Stimulated activated CD8-positive, alpha-beta memory T cell treated with anti-CD3 and anti-CD28 coated beads, Interleukin-15, amount 100 ng/mL, for 24 hours (primary cell): ENCODE measurements at places on chromosomes 6 and 20.

DNA sequence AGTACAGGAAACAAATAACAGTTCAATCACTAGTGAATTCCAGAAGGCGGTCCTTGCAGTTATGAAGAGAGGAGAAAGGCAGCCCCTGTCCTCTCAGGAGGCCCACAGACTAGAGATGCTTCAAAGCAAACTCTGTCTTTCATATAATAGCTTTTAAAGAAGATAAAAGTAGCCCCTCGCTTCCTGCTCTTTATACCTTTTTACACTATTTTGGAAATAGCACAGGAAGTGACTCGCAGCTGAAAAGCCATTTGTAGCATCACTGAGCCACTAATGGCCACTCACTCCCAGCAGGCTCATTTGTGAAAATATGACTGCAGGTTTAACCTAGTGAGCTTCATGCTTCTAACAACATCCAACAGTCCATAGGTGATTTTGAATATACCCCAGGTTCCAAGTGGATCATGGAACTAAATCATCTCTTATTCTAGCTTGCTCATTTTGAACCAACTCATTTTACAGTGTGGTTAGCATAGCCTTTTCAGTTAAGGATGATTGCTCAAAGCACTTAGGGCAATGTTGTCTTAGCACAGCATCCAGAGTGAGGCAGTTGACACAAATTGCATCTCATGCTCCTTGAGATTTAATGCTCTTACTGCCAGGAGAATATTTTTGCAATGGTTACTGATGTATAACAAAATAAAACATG is 136.0 kb upstream of the NRSN1 start:
- DNase-seq = no peak

DNA sequence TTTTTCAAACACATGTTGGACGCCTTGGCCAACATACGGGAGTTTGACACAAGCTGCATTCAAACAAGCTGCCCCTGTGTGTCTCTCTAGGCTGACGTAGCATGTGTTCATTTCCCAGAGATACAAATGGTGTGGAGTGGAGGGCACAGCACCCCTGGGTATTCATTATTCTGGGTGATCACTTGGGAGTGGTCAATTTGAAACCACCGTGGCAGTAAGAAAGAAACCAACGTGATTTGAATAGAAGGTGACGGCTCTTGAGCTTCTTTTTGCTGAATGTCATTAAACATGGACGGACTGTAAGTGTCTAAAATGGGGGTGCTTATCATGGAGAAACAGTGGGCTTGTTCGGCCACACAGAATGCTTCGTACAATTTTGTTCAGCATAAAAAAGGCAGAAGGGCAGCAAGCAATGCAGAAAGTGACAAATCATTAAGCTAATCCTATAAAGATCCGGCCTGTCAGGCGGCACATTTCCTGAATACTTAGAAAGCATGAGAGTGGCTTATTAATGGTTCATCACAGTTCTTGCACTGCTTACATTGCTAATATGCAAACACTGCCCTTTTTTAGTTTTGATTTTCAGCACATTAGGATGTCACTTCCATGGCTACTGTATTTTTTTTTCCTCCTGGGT is 1261.9 kb upstream of the CITED2 start:
- no peak for DNase-seq

DNA sequence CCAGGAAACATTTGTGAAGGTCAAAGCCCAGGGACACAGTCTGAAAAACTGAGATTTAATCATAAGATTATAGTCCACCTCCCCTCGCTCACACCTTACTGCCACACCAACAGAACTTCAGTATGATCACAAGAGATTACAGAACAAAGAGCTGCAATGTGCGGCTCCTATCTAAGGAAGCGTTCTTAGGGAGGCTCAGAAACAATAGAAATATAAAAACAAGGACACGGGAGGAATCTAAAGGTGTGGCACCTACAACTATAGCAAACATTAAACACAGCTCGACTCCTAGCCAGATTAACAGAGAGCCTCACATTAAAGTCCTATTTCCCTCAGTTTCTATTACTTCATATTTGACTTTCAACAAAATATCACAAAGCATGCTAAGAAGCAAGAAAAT is 40.4 kb upstream of the THEMIS start:
- DNase-seq = no peak

- DNase-seq = no peak
Measured at GRCh38 chr20:45970646-45971424, 1.2 kb downstream of the ZNF335 start.

DNA sequence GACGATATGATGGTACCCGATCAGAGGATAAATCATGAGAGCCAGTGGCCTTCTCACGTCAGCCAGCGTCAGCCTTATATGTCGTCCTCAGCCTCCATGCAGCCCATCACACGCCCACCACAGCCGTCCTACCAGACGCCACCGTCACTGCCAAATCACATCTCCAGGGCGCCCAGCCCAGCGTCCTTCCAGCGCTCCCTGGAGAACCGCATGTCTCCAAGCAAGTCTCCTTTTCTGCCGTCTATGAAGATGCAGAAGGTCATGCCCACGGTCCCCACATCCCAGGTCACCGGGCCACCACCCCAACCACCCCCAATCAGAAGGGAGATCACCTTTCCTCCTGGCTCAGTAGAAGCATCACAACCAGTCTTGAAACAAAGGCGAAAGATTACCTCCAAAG is 122.2 kb downstream of the TMEM242 start:
- no peak for DNase-seq

- DNase-seq = no peak
Measured at GRCh38 chr6:127582777-127583462, 5.9 kb downstream of the C6orf58 start.

GRCh38 chr6:25121186-25121585 is 158.0 kb upstream of the CARMIL1 start:
- DNase-seq = no peak

DNA sequence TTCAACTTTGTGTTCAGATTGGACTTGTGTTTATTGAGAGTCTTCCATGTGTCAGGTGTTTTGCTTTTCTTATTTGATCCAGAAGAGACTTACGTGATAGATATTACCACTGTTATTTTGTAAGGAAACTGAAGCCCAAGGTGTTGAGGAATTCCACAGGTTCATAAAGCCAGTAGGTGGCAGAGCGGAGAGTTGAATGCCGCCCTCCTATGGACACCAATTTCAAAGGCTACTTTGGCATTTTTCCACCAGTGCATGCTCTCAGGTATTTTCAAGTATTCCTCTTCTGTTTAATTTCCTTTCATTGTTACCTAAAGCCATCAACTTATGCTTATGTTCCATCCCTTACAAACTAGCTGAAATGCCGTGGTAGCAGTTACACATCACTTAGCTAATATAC is 14.0 kb upstream of the COL10A1 start:
- DNase-seq = no peak
